ENCODE measurements at places on chromosomes 16 and 17.
A peak's percentile ranks its signal among the peaks of the same experiment; 100 is the strongest.

- DNase-seq = no peak
These were observed 489.8 kb downstream of the NPIPA7 start for GRCh38 chr16:16868727-16869126.

DNA sequence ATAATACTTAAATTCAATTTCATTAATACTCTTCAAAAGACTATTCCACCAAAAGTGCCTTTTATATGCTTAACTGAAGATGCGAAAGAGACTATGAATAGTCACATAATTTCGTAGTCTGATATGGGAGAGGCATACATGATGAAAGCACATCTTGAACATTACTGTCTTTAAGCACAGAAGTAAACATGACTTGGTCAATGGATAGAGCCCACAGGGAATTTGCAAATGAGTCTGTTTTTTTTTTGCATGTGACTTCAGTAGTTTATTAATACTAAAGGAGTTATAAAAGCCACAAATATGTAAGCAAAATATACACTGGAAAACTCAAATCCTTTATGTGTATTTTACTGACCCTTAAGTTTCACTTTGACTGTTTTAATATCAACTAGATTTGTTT is 15.9 kb downstream of the ADPRM start:
- no peak for DNase-seq

- DNase-seq = no peak
These were observed 81.7 kb upstream of the MSI2 start for GRCh38 chr17:57174591-57174990.

DNA sequence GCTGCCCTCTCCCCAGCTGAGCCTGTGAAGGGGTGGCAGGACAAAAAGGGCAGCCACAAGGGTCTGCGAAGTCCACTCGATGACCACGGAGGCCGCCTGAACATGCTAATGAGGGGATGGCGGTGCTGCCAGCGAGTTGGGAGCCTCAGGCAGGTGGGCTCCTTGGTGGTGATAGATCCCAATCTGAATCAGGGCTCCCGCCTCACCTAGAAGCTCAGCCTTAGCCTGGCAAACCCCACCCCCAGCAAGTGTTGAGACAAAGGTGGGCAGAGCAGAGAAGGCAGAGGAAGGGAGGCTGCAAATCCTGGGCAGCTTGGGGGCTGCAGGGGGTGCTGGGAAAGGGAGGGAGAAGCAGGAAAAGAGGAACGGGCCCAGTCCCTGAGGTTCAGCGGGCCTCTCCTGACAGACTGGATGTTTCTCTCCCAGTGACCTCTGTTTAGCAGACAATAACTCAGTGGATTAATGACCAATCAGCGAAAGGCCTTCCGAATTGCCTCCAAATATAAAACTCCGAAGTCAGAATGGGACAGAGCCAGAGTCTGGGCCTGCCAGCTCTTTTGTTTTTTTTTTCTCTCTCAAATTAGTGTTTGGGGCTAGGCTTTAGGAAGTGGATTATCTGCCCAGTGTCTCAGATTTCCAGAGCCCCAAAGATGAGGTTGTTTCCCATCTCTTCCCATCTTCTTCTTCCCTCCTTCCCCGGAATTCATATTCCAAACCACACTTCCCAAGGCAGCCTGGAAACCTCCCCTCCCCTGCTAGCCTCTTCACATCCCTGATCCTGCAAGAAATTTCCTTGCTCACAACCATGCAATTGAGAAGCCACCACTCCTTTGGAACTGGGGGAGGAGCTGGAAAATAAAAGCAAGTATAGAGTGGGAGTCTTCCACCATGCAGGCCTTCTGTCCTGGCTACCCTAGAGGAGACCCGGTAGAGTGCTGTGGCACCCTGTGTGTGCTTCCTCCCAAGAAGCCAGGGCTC is 15.2 kb upstream of the HOXB2 start:
- DNase-seq = no peak

DNA sequence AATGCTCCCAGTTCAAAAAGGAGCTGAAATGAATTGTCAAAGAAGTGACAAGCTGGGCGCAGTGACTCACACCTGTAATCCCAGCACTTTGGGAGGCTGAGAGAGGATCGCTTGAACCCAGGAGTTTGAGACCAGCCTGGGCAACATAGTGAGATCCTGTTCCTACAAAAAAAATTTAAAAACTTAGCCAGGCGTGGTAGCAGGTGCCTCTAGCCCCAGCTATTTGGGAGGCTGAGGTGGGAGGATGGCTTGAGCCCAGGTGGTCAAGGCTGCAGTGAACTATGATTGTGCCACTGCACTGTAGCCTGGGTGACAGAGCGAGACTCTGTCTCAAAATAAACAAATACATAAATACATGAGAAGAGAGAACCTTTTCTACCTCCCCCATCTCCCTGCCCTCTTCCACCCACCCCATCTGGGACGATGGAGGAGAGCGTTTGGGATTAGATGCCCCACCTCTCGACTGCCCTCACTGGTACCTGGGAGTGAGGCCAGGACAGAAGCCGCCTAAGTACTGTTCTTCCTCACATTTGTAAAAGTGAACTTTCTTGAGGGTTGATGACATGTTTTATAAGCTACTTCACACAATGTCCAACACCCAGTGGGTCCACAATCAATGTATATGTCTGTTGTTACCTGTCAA is 2.4 kb downstream of the IL4R start:
- DNase-seq = no peak

GRCh38 chr16:49424961-49425360 is 51.4 kb downstream of the C16orf78 start:
- DNase-seq = no peak

- DNase-seq = no peak
These were observed 20.0 kb downstream of the TUBG1 start for GRCh38 chr17:42629411-42630009.

DNA sequence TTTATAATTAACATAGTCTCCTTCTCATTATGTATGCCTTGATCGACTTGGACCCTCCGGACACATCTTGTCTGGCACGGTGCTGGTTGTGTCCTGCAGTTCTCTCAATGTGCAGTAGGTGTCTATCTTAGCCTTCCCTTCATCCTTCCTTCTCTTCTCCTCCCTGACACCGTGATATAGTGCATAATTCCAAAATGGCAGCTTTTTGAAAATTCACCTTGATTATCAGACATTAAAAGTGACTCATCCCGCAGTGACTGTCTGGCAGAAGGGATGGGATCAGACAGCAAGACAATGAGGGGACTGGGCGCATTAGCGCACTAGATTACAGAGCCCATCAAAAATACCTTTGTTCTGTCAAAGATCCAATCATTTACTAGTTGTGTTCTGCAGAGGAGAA is 70.0 kb upstream of the PMFBP1 start:
- DNase-seq = peak; percentile 56

GRCh38 chr17:74870512-74870911 is 2.3 kb downstream of the FDXR start:
- DNase-seq = no peak

GRCh38 chr17:40331743-40332641 is 23.0 kb downstream of the RARA start:
- peak; percentile 67 for DNase-seq

DNA sequence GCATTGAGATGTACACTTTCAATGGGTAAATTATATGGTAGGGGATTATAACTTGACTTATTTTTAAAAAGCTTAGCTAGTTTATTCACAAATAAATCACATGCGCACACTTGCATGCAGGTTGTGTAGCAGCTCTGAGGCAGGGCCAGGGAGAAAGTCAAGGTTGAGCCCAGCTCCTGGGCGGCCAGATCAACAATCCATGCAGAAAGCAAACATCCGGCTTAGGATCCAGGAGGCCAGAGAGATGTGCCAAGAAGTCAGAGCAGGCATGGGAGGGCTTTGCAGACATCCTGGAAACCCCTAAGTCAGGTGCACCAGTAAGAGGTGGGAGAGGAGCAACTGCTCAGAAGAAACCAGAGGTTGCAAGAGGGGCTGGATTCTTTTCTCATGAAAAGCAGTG is 186.5 kb downstream of the AXIN2 start:
- DNase-seq = no peak

DNA sequence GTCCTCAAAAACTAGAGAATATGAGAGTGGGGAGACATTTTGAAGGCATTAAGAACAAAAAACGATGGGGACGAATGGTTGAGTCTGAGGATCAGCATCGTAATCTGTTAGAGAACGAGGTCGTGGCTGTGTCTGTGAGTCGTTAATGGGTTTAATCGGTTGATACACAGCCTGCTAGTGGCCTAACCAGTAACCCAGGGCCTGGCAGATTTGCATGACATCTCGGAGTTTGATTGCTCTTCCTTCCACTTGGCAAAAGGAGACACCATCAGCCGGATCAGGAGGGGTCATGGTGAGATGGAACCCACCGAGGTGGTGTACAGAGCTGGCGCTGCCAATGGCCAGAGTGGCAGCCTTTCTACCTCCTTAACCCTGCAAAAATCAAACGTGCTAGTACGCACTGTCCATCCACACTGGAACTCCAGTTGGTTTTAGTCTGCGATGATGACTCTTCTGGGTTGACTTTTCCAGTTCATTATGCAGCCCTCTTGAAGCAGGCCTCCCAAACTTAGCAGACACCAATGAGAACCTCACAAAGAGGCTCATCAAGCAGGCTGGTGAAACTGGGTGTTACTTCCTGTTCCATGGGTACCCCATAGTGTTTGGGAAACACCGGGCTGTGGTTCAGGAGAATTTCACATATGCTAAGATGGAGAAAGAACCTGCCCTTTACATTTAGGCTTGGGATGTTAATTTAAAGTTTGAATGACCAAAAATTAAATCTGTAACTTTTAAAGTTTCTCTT is 4.1 kb downstream of the HS3ST3B1 start:
- no peak for DNase-seq

DNA sequence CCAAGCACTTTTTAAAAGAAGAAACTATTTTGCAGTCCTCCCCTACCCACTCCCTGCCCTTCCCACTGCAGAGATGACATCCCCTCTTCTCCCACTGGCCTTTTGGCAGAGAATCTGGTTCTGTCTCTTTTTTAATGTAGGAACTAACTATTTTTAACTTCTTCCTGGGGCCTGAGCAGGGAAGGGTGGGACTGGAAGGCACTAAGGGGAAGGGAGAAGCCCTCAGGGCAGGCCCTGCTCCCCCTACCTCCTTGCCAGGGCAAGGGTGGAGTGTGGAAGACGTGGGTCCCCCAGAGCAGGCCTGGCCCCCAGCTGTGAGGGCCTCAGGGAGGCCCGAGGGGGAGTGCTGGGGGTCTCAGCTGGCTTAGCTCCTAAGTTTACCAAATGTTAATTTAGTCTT is 19.5 kb downstream of the UNC13D start:
- DNase-seq = no peak

Measured in head of caudate nucleus (tissue), 42 donors.